ENCODE measurements at places on chromosomes 3 and 15.

- H3K4me1 ChIP-seq, result peaks cover 4% of the 10 kb centered on the region
- no peak for DNase-seq
- no peak overlapping the region for H3K4me3 ChIP-seq
- H3K27ac ChIP-seq, result no peak overlapping the region
- no peaks in the 10 kb centered on the region for H3K36me3 ChIP-seq
Observed at GRCh38 chr3:114154321-114154821, 24.5 kb downstream of the DRD3 start.

- no peak overlapping the region for H3K4me3 ChIP-seq
- H3K4me1 ChIP-seq, result peaks cover 47% of the 10 kb centered on the region
- H3K27ac ChIP-seq, result peak overlapping the region; percentile 75
- H3K27me3 ChIP-seq, result no peaks in the 10 kb centered on the region
Observed at GRCh38 chr15:52186651-52187486, 4.3 kb downstream of the GNB5 start.

DNA sequence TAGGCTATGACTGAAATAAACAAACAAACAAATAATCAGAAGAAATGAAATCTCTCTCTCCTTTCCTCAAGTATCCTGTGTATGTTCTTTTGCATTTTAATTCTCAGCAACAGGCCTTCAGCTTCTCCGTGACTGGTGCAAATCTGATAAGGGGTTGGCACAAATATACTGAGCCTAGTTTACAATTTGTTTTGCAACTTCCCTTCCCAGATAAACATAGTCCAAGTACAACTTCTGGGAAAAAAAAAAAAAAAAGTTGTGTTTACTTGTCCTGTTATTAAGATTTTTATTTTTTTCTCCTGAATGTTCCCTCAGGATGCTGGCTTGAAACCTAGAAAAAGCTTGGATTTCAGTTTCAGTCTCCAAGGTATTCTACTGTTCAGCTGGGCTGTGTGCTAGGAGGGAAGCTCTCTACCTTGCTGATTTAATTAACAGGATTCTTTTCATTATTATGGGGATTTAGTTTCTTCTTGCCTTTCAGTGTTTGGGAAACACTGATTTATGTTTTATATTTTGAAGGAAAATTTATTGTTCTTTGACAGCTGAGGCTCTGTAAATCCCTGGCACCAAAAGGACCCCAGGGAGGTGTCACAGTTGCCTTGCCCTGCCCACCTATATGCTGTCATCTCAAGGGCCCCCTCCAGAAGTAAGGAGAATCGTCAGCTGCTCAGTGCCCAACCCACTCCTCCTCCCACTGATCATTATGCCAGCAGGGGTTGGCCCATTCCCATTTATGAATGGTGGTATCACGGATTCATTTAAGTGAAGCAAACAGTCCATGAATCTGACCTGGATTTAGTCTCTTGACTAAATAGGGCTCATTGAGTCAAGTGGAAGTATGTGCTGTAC is 185.2 kb downstream of the MEIS2 start:
- H3K27ac ChIP-seq, result peak overlapping the region; percentile 58
- H3K36me3 ChIP-seq, result no peaks in the 10 kb centered on the region

- H3K4me1 ChIP-seq, result peaks cover 56% of the 10 kb centered on the region
- no peaks in the 10 kb centered on the region for H3K36me3 ChIP-seq
- DNase-seq, result no peak
- no peak overlapping the region for H3K27ac ChIP-seq
- H3K27me3 ChIP-seq, result no peaks in the 10 kb centered on the region
- no peak overlapping the region for H3K4me3 ChIP-seq
Observed at GRCh38 chr3:46984591-46985459, 5.4 kb downstream of the NBEAL2 start.

DNA sequence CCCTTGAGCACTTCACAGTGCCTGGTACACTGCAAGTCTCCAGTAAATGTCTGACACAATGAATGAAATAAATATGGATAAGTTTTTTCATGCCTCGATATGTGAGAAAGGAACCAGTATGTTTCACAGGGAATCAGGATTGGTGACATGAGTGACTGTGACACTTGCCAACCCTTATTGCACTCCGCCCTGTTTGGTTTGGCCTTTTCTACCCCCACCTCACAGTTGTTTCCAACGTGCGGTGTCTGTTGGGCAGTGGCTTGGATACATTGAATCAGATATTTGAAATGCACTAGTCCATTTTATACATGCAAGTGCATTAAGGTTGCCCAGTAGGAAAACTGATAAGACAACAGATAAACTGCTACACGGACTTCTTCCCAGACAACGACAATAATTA is 2.0 kb downstream of the NPHP3 start:
- DNase-seq, result no peak
- peaks cover 3% of the 10 kb centered on the region for H3K36me3 ChIP-seq
- no peak overlapping the region for H3K4me3 ChIP-seq
- H3K27ac ChIP-seq, result no peak overlapping the region

GRCh38 chr15:41340189-41340695 is 7.6 kb downstream of the NUSAP1 start:
- DNase-seq, result no peak
- H3K27ac ChIP-seq, result no peak overlapping the region
- no peaks in the 10 kb centered on the region for H3K27me3 ChIP-seq
- H3K4me1 ChIP-seq, result no peaks in the 10 kb centered on the region
- no peaks in the 10 kb centered on the region for H3K36me3 ChIP-seq

- H3K4me3 ChIP-seq, result no peak overlapping the region
- no peak overlapping the region for H3K27ac ChIP-seq
- H3K36me3 ChIP-seq, result no peaks in the 10 kb centered on the region
Observed at GRCh38 chr15:89993349-89993748, 7.8 kb upstream of the ZNF710 start.

DNA sequence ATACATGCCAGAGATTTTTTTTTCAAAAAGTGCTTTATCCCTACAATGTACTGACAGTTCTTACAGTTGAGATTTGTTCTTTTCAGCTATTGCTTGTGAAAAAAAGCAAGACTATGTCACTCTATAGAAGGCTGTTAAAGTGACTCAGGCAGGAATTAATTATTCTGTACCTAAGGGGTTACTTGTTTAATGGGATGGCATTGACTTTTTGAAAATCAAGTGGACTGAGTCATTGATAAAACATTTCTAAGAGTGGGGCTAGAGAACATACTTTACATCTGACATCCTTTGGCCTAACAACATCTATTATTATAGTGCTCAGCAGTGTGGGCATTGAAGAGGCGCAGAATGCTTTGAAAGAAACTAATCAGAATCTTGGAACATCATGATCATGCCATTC is 34.3 kb downstream of the INTS14 start:
- no peaks in the 10 kb centered on the region for H3K27me3 ChIP-seq
- H3K36me3 ChIP-seq, result no peaks in the 10 kb centered on the region
- no peaks in the 10 kb centered on the region for H3K4me1 ChIP-seq
- H3K4me3 ChIP-seq, result no peak overlapping the region
- DNase-seq, result no peak

DNA sequence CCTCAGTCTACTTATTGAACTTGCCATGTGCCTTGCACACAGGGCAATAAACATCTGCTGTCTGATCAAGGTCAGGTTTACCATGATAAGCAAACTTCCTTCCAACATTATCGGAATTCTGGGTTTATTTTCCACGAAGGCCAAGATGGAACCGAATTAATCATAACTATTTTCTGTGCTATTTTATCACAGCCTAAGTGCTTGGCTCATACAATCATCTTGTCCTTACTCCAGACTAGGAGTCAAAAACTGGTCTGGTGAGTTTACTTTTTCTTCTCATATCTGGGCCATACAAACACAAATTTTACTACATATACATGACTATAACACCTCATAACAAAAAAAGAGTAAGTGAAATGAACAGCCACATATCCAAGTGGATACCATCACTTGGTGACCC is 2.3 kb downstream of the FBN1 start:
- no peak overlapping the region for H3K4me3 ChIP-seq
- peaks cover 19% of the 10 kb centered on the region for H3K4me1 ChIP-seq
- no peaks in the 10 kb centered on the region for H3K27me3 ChIP-seq
- no peaks in the 10 kb centered on the region for H3K36me3 ChIP-seq

- H3K27me3 ChIP-seq, result no peaks in the 10 kb centered on the region
- H3K4me1 ChIP-seq, result peaks cover 34% of the 10 kb centered on the region
- no peak overlapping the region for H3K27ac ChIP-seq
- no peak for DNase-seq
Observed at GRCh38 chr3:122515870-122516269, 1.1 kb upstream of the KPNA1 start.

DNA sequence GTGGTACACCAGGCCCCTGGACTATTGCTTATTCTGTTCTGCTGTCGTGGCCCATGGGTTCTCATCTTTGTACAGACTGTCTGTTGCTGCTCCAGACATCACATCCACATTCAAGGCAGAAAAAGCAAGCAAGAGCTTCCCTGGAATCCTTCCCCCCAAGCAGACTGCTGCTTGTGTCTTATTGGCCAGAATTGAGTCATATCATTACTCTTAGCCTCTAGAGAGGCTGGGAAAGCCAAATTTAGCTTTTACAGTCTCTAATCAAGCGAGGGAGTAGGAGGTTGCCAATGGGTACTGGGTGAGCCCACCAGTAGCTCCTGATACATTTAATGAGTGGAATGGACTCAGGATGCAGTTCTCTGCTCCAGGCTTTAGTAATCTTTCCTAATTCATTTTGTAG is 39.4 kb downstream of the RAB6B start:
- H3K27me3 ChIP-seq, result no peaks in the 10 kb centered on the region
- no peak overlapping the region for H3K27ac ChIP-seq
- no peak for DNase-seq
- H3K4me3 ChIP-seq, result no peak overlapping the region
- no peaks in the 10 kb centered on the region for H3K4me1 ChIP-seq

DNA sequence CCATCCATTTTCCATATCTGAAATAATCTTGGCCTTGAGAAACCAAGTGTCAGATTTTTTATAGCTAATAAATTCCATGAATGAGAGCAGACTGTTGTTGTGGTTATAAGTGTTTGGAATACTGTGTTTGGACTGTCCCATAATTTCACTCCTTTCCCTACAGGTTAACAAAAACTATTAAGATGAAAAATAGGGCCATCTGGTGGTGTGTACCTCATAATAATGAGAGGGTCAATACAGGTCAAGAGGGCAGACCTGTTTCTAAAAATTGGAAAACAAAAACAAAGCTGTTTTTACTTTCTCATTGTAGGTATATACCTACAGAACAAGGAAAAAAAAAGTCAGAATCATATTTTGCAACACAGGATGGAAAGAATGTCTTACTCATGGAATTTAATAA is 553.8 kb upstream of the SGO1 start:
- H3K4me1 ChIP-seq, result peaks cover 14% of the 10 kb centered on the region
- no peaks in the 10 kb centered on the region for H3K27me3 ChIP-seq
- H3K27ac ChIP-seq, result no peak overlapping the region

- no peak overlapping the region for H3K4me3 ChIP-seq
- DNase-seq, result no peak
- no peak overlapping the region for H3K27ac ChIP-seq
- peaks cover 8% of the 10 kb centered on the region for H3K4me1 ChIP-seq
- no peaks in the 10 kb centered on the region for H3K36me3 ChIP-seq
Observed at GRCh38 chr3:171846597-171846996, 3.4 kb downstream of the TMEM212 start.

DNA sequence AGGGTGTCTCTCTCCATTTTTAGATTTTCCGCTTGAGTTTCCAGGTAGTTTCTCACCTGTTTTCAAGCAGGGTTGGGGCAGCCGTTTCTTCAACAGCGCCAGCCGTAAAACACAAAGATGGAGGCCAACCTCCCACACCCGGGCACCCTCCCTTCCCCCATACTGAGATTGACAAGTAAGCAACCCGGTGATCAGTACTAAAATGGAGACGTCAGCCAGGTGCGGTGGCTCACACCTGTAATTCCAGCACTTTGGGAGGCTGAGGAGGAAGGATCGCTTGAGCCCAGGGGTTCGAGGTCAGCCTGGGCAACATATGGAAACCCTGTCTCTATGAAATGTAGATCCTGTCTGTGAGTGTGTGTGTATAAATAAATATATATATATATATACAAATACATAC is 903 bp upstream of the ZSCAN2 start:
- peaks cover 32% of the 10 kb centered on the region for H3K4me1 ChIP-seq
- no peaks in the 10 kb centered on the region for H3K36me3 ChIP-seq
- no peaks in the 10 kb centered on the region for H3K27me3 ChIP-seq
- DNase-seq, result no peak

DNA sequence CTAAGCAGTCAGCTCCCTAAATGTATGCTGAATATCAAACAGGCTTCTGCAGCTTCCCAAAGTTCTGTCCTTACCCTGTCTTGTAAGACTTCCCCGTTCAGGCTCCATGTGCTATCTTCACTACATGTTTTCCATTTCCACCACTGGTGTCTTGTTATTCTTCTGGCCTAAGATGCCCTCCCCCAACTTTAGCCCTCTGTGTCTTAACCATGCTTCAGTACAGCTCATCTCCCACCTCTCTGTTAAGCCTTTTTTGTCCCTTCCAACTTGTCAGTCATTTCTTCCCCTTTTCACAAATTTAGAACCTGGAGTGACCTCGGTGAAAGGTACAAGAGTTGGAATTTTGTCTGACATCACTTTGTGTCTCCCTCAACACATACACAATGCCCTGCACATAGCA is 151.7 kb upstream of the TBL1XR1 start:
- H3K4me3 ChIP-seq, result no peak overlapping the region
- no peak overlapping the region for H3K27ac ChIP-seq
- no peak for DNase-seq
- H3K27me3 ChIP-seq, result no peaks in the 10 kb centered on the region
- no peaks in the 10 kb centered on the region for H3K36me3 ChIP-seq

DNA sequence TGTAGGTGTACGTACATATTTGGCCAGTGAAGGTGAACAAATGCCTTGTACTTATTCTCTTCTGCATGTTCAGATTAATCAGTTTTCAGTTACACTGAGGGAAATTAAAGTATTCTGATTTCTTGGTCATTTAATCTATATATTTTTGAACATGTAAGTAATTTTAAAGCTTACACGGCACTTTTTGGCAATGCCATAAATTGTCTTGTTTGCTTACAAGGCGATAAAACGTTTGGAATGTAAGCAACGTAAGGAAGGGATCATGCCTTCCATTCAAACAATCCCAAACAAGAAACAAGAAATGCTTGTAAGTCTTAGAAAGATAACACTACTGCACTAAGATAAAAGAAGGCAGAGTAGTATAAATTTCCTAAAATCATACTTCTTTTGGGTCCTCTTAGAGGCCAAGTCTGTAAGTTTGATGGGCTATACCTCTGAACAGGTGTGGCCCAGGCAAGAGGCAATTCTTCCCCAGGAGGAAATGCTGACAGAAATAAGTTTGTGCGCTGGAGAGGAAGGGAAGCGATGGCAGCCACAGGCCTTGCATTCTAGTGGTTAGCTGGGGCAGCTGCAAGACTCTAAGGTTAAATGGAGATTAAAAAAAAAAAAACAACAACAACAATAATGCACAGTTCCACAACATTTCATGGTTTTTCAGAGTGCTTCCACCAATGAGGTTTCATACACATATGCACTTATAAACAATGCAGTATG is 73.8 kb downstream of the GOLIM4 start:
- no peak overlapping the region for H3K4me3 ChIP-seq
- no peak overlapping the region for H3K27ac ChIP-seq
- no peak for DNase-seq
- no peaks in the 10 kb centered on the region for H3K4me1 ChIP-seq
- no peaks in the 10 kb centered on the region for H3K27me3 ChIP-seq
- peaks cover 21% of the 10 kb centered on the region for H3K36me3 ChIP-seq

All from body of pancreas (tissue), 4 donors.